ENCODE measurements at places on chromosomes 13 and 19. TPM values are rescaled to one million over a fixed set of nuclear protein-coding genes. Genes with fewer than 3 reads are reported as not detected.

GRIN3B gene
- total RNA-seq: 0.07 TPM

EPSTI1 gene
- 9.7 TPM for total RNA-seq

- H3K36me3 ChIP-seq: no peaks in the 10 kb centered on the region
- no peak for DNase-seq
- H3K27me3 ChIP-seq: peaks cover 37% of the 10 kb centered on the region
- no peak overlapping the region for H3K27ac ChIP-seq
- H3K4me3 ChIP-seq: no peak overlapping the region
These were observed 13.3 kb downstream of the TTYH1 start for GRCh38 chr19:54428323-54429175.

GRCh38 chr19:46186717-46187101, 38.7 kb downstream of the IGFL2 start:
- no peak overlapping the region for H3K4me3 ChIP-seq
- DNase-seq: no peak
- H3K27ac ChIP-seq: no peak overlapping the region
- peaks cover 57% of the 10 kb centered on the region for H3K27me3 ChIP-seq
- peaks cover 15% of the 10 kb centered on the region for H3K4me1 ChIP-seq
- H3K36me3 ChIP-seq: no peaks in the 10 kb centered on the region

GRCh38 chr13:35163674-35164073, 221.6 kb downstream of the NBEA start:
- no peaks in the 10 kb centered on the region for H3K36me3 ChIP-seq
- H3K27me3 ChIP-seq: no peaks in the 10 kb centered on the region
- no peak overlapping the region for H3K27ac ChIP-seq
- no peak overlapping the region for H3K4me3 ChIP-seq
- H3K4me1 ChIP-seq: peaks cover 3% of the 10 kb centered on the region

DNA sequence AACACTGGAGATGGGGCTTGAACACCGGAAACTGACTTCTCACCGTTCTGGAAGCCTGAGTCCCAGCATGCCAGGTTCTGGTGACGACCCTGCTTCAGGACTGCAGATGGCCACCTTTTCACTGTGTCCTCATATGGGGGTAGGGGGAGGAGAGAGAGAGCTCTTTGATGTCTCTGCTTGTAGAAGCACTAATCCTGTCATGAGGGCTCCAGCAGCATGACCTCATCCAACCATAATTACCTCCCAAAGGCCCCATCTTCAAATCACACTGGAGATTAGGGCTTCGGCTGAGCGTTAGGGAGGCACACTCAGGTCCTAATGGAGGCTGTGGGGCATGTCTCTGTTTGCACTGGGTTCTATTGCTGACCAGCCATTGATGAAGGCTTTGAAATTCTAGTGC, 255.3 kb downstream of the TEX29 start:
- H3K4me3 ChIP-seq: no peak overlapping the region
- DNase-seq: no peak
- H3K27me3 ChIP-seq: no peaks in the 10 kb centered on the region
- H3K36me3 ChIP-seq: no peaks in the 10 kb centered on the region

ZNF229 gene
- 1.0 TPM for total RNA-seq
